Stimulated activated CD8-positive, alpha-beta memory T cell treated with anti-CD3 and anti-CD28 coated beads, Interleukin-15, amount 100 ng/mL, for 48 hours (primary cell): ENCODE measurements at places on chromosomes 4 and X.

DNA sequence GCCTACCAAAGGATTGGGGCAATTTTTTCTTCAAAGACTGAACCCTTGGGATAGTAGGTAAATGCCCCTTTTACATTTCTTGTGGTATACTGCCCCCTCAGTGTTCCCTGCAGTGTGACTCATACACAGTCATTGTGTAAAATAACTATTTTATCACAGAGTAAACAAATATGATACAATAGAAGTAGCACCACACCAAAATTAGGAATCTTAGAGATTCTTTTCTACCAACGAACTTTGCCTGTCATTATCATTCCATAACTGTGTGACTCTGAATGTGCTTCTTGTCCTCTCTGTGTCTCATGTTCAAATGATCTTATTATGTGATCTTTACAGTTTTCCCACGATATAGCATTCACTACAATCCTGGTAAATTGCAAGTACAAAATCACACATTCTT is 517.0 kb downstream of the ZIC3 start:
- no peak for DNase-seq

- no peak for DNase-seq
These were observed 83.2 kb downstream of the SHROOM3 start for GRCh38 chr4:76518241-76518640.

DNA sequence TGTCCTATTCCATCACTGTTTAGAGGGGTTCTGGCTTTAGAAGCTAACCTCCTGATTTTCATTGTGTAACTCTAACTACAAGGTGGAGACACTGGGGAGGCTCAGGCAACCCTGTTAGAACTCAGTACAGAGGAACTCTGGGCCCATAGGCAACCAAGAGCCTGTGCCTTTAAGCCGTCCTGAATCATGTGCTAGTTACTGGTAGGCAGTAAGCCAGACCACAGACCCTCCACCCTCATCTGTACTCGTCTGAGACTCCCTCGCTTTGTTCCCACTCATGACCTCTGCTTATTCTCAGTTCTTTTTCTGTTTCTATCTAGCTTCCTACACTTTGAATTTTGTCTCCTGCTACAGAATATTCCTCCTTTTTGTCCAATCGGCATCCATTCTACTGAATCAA is 31.4 kb downstream of the TBC1D1 start:
- no peak for DNase-seq

DNA sequence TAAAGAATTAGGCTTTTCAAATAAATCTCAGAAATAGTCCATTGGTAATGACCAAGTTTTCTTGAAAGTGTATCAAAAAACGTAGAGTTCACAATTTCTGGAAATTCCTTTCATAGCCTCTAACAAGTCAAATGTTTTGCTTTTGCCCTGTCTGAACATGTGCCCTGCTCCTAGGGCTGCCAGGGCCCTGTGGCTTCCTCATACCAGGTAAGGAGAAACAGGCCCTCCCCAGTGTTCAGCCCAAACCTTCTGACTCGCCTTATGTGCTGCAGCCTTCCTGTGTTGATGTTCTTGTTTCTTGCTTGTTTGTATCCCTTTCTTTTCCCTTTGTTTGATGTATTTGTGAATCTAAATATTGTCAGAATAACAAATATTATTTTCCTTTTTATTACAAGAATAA is 146.1 kb upstream of the PACRGL start:
- no peak for DNase-seq

- no peak for DNase-seq
These were observed 100.0 kb upstream of the PRKG2 start for GRCh38 chr4:81314897-81315470.

DNA sequence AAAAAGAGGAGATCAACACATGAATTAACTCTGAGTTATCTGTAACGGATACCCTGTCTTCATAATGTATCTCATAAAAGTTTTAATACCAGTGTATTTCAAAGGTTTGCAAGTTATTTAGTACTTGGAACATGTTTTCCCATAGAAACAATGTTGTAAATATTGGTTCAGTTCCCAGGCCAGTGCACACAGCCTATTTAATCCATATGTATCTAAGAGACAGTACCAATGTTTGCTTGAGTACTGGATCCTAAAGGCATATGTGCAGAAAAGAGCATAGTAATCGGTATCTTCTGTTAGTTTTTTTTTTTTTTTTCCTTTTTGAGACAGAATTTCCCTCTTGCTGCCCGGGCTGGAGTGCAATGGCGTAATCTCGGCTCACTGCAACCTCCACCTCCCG is 46.1 kb downstream of the SLIT2 start:
- no peak for DNase-seq

DNA sequence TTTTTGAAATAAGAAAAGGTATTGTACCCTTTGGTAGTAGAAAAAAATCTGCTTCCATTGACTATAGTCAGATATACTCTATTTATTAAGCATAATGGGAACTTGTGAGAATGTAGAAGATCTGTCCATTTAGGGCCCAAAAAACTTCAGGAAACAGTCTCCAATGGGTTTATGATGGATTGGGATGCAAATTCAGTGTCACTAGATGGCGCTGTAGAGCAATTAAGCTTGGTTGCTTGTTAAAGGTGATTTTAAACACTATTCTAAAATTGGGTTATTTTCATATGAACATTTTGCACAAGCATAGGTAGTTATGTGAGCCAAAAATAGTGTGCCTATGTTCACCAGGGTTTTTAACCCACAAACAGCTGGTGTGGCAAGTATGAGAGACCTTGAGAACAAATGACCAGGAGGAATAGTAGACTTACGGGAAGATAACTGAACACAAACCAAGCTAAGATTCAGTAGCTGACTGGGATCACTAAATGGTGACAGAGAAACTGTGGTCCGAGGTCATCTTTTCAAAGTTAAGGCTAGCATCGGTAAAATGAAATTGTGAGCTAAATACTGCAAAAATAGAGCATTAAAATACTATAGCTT is 80.3 kb upstream of the LSM6 start:
- DNase-seq, result no peak

DNA sequence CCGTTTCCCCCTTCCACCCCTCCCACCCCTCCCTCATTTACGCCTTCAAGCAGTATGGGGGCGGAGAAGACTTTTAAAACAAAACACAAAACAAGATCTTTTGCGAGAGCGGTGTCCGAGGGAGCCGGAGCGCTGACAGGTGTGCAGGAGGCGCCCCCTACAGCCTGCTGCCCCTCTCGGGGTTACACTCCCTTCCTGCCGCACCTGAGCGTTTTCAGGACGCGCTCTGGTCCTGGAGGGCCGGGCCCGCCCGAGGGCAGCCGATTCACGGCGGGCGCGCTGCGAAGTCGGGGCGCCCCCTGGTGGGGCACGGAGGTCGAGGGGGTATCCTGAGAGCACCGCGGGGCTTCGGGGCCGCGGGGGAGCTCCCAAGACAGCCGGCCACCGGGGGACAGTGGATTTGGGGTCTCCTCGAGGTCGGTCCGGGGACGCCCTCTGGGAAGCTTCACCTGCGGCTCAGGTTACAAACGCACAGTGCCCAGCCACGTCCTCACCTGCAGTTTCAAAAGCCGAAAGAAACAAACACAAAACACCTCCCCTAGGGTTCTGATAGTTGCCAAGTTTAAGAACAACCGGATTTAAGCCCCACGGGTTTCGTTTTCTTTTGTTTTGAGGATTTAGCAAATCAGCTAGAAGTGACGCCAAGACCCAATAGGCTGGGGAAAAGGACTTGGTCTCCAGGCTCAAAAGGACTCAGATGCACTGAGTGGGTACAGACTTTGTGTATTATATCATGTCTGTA is 8.0 kb upstream of the NEUROG2 start:
- peak; percentile 75 for DNase-seq

- no peak for DNase-seq
These were observed 190.6 kb downstream of the CCSER1 start for GRCh38 chr4:90317785-90318184.

DNA sequence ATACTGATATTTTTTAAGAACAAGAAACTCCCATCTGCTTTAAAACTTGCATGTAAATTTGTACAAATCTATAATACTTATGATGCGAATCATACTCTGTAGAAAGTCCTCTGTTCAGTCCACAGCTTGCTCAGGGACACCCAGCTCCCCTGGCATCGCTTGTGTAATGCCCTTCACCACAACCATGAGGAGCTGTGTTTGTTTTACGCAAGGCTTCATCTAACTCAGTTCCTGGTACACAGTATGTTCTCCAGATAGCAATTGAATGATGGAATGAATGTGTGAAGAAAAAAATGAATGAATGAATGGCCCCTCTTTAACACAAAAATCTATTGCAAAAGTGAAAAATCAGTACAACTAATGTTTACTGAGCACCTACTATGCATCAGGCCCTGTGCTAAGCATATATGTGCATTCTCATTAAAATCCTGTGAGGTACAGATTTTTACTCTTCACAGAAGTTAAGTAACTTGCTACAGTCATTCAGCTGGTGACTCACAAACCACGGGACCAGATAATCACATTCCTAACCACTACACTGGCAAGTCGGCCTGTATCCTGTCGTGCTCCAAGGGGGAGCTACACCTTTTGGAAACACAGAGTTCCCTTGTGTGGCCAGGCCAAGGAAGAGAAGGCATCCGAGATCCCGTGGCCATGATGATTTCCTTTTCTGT is 58.7 kb upstream of the KDR start:
- DNase-seq, result peak; percentile 1

DNA sequence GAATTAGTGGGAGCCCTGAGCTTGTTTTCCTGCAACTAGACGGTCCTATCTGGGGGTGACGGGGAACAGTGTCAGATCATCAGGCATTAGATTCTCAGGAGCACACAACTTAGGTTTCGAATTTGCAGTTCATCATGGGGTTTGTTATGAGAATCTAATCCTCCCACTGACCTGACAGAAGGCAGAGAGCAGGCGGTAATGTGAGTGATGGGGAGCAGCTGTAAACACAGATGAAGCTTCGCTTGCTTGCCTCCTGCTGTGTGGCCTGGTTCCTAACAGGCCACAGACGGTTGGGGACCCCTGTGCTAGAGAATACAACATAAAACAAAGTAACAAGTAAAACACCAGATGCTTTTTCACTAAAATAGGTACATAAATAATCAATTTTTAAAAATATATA is 86.2 kb upstream of the BLTP1 start:
- no peak for DNase-seq

GRCh38 chr4:1032861-1033260 is 21.4 kb downstream of the FGFRL1 start:
- no peak for DNase-seq

- no peak for DNase-seq
These were observed 32.5 kb downstream of the SORBS2 start for GRCh38 chr4:185779517-185779916.

- DNase-seq, result no peak
These were observed 86.3 kb upstream of the CITED1 start for GRCh38 chrX:72392042-72392441.

GRCh38 chrX:134908356-134908755 is 82.4 kb upstream of the SMIM10 start:
- DNase-seq, result no peak

DNA sequence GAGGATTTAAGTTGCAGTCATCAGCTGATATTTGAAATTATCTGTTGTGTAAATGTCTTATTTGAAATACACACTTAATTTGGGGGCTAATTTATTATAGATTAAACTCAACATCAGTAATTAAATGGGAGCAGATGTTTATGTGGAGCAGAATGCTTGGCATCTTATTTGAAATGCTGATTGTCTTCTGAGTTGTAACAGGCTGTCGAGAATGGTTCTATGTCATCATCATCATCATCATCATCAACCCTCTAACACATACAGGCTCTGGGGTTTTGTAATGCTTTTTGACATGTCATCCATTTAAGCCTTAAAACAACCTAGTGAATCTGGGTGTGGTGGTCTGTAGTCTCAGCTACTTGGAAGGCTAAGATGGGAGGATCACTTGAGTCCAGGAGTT is 8.2 kb downstream of the MTMR1 start:
- DNase-seq, result no peak

- DNase-seq, result no peak
These were observed 188.0 kb upstream of the PACRGL start for GRCh38 chr4:20512033-20512792.

GRCh38 chrX:117996408-117996807 is 120.2 kb downstream of the KLHL13 start:
- no peak for DNase-seq

GRCh38 chrX:149504226-149504914 is 736 bp downstream of the IDS start:
- no peak for DNase-seq

DNA sequence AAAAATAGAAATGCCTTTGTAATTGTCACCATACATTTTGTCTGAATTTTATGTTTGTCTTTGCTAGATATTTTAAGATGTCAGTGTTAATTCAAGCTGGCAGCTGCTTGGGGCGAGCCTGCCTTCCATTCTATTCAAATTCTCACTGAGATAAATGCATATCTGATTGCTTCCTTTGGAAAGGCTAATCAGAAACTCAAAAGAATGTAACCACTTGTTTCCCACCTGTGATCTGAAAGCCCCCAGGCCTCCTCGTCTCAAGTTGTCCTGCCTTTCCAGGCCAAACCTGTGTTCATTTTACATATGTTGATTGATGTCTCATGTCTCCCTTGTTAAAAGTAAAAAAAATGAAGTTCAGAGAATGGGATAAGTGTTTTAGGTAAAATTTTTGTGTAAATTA is 318.7 kb upstream of the TECRL start:
- no peak for DNase-seq

GRCh38 chr4:153553819-153554170 is 87.6 kb downstream of the TMEM131L start:
- DNase-seq, result no peak

DNA sequence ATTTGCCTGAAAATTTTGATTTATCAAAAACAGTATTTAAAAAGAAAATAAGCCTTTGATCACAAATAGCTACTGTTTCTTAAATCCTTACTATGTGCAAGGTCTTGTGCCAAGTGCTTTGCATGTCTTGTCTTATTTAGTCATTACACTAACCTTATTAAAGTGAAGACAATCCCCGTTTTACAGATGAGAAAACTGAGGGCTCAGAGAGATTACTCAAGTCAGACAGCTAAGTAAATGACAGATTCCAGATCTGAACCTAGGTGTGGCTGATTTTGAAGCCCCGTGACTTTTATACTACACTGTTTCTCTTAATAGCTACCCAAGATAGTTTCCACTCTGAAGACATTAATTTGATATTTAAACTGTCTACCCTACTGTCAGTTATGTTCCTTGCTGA is 38.2 kb downstream of the AFF2 start:
- no peak for DNase-seq

- DNase-seq, result no peak
These were observed 43.2 kb downstream of the PGRMC2 start for GRCh38 chr4:128244379-128244778.

DNA sequence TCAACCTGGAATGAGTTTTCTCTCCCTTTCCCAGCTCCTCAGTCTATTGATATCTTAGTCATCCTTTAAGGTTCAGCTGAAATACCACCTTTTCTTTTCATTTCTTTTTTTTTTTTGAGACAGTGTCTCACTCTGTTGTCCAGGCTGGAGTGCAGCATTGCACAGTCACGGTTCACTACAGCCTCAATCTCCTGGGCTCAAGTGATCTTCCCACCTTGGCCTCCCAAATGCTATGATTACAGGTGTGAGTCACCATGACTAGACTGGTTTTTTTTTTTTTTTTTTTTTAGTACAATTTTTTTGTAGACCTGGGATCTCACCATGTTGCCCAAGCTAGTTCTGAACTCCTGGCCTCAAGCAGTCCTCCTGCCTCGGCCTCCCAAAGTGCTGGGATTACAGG is 28.9 kb downstream of the AFF1 start:
- no peak for DNase-seq
